ENCODE measurements at places on chromosomes 16 and 17. TPM values are rescaled to one million over a fixed set of nuclear protein-coding genes. Genes with fewer than 3 reads are reported as not detected.

GRCh38 chr16:88086571-88087516, 135.6 kb downstream of the BANP start:
- no peak for DNase-seq

TP53TG3D gene
- total RNA-seq = not detected

- no peak for DNase-seq
Observed at GRCh38 chr16:15726715-15727114, 76.7 kb downstream of the NDE1 start.

PRSS33 gene
- not detected for total RNA-seq

DNA sequence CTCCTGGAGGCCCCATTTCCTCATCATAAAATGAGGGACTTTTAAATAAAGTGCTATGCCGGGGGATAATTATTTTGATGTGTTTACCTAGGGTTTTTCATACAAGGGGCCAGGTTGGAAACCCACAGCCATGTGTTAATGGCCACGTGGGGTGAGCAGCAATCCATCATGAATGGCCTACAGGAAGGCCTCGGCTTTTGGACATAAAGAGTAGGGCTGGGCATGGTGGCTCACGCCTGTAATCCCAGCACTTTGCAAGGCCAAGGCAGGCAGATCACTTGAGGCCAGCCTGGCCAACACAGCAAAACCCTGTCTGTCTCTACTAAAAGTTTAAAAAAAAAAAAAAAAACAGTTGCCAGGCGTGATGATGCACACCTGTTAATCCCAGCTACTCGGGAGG, 40.3 kb downstream of the MEAK7 start:
- DNase-seq = no peak

DNA sequence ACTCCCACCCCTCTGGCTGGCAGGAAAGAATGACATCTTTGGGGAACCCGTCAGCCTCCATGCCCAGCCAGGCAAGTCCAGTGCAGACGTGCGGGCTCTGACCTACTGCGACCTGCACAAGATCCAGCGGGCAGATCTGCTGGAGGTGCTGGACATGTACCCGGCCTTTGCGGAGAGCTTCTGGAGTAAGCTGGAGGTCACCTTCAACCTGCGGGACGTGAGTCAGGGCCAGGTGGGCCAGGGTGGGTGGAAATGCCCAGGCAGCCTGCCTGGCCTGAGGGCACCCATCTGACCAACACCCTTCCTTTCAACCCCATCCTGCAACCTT, 8.1 kb upstream of the DCAF7 start:
- DNase-seq = no peak

Measured in psoas muscle (tissue), 8 donors.